Left ventricle myocardium superior (tissue), 1 donor: ENCODE measurements at places on chromosomes 2 and 18. TPM values are rescaled to one million over a fixed set of nuclear protein-coding genes. Genes with fewer than 3 reads are reported as not detected.
A peak's percentile ranks its signal among the peaks of the same experiment; 100 is the strongest.

DNA sequence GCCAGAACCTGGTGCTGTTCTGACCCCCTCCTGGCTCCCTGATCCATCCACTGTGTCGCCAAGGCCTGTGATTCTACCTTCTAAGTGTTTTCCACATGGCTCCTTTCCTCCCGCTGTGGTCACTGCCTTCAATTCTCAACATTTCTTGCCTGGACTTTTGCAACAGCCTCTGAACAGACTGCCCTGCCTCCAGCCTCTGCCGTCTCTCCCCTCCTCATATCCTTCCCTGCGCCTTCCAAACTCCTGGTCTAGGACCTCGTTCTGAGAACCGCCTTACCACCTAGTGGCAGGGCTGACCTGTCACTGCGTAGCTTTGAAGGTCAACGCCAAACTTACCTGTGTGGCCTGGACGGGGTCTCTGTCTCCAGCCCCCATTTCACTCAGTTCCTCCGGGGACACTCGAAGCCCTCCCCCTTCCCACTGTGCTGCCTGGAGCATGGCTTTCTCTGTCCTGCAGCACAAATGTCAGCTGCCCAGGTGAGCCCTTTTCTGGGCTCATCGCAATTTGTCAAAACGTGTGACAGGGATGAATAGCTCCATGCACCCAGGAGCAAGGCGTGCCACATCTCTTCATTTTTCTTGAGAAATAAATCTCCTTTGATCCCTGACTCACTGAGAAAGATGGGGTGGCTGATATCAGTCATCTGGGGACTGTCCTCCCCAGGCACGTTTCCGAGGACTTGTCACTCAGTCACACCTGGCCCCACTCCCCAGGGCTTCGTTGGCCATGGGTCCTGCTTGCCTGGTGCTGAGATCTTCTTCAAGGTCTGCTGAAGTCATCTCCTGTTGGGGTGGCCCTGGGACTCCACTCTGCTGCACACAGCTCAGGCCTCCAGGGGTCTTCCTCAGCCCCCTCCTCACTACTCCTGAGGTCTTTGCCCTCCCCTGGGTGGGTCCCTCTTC is 46.7 kb downstream of the LDLRAD4 start:
- DNase-seq, result no peak

DNA sequence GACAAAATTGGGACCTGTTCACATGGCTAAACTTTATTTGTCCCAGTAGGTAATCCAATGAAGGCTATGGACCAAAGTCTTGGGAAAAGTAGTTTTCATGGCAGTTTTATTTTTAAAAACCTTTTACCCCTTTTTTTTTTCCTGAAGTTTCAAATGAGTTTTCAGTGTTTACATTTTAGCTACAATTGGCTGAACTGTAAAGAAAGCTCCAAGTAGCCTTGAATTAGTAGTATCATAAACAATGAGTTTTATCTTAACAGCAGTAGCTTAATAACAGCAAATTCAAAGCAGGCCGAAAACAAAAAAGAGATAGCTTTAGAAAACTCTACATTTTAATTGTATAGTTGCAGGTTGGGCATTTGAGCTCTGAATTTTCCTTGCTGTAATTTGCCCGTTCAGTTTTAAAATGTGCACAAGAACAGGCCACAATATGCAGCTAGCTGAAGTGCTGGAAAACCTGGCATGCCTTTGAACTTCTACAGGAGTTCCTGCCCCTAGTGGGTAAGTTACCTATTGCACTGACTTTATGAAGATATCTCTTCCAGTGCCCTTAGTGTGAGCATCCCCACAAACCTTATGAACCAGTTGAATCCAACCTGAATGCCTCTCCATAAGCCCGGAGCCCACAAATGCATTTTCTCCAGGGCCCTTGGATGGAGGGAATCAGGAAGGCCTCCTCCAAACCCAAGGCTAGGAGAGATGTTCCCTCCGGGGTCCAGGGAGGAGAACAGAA is 106.7 kb downstream of the XRCC5 start:
- DNase-seq, result no peak

DNA sequence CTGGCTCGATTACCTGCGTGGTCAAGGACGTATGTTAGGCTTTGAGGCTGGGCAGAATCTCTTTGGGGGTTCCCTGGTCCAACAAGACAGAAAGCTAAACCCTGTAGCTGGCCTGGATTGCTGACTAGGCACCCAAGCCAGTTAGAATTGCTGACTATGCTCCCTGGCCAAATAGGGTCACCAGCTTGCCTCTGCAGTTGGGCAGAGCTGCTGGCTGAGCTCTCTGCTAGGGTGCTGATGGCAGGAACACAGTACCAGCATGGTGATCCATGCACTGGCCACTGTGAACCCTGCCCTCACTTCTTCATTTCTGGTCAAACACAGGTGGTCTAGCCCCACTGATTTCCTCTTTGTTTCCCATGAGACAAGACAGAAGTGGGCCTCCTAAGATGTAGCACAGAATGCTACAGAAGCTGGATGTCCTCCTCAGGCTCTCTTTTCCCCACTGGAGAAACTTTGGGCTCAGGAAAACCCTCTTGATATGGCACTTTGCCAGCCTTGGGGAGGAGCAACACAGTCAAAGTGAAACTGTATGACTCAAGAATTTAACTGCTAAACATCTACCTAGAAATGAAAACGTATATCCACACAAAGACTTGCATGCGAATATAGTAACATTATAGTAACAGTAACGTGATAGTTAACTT is 20.8 kb downstream of the SP140L start:
- DNase-seq, result no peak

- DNase-seq, result no peak
These were observed 100.3 kb downstream of the COL3A1 start for GRCh38 chr2:189074506-189074905.

The ITGB6 gene
- total RNA-seq, result 4.4 TPM

The USP34 gene
- total RNA-seq, result 39.8 TPM

GRCh38 chr2:134934641-134935040 is 16.0 kb downstream of the CCNT2 start:
- no peak for DNase-seq

- DNase-seq, result no peak
These were observed 571.2 kb upstream of the ZEB2 start for GRCh38 chr2:145090841-145091761.

DNA sequence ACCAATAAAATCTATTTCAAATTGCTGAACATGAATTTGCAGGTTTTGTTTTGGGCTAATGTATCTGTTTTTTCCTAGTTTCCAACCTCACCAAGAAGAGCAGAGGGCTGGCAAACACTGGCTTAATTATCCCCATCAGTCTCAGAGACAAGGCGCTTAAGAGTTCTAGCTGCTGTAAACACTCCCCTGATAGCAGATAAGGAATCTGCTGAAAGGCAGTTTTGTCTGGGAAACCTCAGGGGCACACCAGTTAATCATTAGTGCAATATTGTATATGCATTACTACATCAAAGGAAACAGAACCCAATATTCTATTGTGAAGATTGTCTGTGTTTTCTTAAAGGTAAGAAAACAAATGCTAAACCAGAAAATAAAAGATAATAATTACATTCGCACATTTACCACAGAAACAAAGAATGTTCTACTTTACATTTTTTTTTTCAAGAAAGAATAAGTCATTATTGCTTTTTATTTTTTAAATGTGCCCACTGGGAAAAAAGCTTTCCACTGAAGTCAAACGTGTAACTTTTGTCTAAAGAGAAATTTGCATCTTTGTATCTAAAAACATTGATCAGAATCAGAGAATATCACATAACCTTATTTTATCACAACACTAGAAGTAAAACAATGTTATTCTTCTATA is 179.1 kb downstream of the ERBB4 start:
- no peak for DNase-seq

The PLGLB1 gene
- 2.7 TPM for total RNA-seq

DNA sequence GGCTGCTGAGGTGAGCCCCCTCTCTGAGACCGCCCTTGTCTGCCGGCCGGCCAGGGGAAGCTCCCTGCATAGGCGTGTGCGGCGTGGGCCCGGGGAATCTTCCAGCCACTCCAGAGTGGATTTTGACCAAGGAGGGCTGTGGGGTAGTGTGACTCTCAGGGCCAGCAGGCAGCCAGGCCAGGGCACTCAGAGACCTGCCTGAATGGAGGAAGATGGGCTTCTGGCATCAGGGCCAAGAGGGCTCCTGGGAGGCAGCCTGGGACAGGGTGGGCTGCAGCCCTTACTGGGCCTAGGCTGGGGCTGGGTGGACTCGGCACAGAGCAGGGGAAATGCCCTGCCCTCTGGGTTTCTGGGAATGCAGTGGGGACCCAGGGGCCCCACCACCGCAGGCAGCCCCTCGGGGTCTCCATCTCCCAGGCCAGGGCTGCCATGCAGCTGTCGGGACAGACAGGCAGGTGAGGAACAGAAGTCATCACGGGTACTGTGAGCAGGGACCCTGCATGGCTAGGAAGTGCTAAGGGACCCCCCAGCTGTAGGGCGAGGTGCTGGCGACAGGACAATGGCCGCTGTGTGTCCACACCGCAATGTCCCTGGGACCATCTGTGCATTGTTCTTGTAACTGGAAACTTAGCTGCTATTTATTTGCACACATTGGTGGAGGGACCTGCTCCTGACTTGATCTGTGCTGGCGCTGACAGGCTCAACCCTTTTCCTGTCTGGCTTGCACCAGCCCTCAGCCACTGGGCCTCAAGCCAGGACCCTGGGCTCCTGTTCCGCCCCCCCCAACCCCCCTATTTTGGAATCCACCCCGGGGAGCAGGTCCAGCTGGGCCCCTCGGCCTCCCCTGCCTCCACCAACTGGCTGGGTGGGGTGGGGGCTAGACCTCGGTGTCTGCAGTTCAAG is 4.1 kb downstream of the PDCD1 start:
- peak; percentile 52 for DNase-seq

DNA sequence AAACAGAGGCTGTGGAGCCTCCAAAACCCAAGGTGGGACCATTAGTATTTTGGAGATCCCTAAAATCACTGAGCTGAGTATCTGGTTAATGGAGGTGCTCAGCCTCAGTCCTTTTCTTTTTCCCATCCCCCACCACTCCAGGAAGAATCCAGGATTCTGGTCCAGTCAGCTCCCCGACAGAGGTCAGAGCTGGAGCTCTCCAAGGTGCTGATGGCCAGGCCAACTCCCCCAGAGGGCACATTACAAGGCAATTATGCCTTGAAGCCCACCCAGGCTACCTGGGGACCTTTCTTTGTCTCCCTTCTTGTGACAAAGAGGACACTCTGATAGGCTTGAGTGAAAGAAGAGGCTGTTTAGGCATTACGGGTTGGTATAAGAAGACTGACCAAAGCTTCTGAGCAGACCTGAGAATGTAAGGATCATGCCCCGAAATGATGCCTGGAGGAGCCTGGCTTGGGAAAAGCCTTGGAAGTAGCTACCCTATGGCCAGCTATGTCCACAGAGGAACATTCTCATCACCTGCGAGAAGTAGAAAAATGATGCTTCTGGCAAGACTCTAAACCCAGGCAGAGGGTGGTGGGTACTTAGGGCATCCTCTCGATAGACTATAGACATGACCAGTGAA is 102.5 kb upstream of the LDAH start:
- no peak for DNase-seq

- no peak for DNase-seq
These were observed 1.5 kb upstream of the TNFRSF11A start for GRCh38 chr18:62323483-62324180.

The ACADL gene
- total RNA-seq, result 0.59 TPM

The MSTN gene
- total RNA-seq, result not detected

DNA sequence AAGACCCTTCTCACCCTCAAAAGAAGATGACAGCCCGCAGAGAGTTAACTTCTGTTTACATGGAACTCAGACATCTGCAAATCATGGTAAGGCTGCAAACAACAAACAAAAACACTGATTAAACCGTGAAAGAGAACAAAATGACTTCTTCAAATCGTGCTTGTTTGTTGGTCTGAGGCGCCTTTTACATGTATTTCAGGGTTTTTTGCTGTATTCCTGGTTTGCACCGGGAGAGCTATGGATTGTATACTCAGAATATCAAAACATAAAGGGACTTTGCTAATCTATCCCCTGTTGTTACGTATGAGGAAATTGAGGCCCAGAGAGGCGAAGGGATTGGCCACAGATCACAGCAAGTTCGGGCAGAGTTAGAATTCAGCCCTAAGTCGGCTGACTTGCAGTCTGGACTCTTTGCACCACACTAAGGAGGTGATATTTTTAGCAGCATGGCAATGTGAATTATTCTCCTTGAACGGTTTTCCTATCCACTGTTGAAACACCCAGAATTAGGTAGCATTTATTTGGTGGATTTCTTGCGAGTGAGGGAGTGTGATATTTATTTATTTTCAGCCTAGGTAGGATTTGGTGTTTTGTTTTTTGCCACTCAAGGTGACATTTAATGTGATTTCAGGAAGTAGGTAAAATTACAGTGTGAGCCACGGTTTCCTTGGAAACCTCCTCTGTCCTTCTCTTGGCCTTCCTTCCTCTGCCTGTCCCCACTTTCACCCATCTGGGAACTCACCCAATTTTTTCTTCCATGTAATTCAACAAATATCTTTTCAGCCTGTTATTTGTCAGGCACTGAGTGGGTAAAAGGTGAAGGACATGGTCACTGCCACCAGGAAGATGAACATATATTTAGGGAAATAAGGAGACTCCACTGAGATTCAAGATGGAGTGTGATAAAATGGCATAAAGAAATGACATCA is 980 bp upstream of the PDE6D start:
- DNase-seq, result no peak
